ENCODE measurements at places on chromosomes 2 and 18.

GRCh38 chr18:13464432-13465123 lies 246.0 kb downstream of the LDLRAD4 start:
- no peak for DNase-seq

- DNase-seq = no peak
Observed at GRCh38 chr2:199303728-199304177, 154.0 kb downstream of the SATB2 start.

DNA sequence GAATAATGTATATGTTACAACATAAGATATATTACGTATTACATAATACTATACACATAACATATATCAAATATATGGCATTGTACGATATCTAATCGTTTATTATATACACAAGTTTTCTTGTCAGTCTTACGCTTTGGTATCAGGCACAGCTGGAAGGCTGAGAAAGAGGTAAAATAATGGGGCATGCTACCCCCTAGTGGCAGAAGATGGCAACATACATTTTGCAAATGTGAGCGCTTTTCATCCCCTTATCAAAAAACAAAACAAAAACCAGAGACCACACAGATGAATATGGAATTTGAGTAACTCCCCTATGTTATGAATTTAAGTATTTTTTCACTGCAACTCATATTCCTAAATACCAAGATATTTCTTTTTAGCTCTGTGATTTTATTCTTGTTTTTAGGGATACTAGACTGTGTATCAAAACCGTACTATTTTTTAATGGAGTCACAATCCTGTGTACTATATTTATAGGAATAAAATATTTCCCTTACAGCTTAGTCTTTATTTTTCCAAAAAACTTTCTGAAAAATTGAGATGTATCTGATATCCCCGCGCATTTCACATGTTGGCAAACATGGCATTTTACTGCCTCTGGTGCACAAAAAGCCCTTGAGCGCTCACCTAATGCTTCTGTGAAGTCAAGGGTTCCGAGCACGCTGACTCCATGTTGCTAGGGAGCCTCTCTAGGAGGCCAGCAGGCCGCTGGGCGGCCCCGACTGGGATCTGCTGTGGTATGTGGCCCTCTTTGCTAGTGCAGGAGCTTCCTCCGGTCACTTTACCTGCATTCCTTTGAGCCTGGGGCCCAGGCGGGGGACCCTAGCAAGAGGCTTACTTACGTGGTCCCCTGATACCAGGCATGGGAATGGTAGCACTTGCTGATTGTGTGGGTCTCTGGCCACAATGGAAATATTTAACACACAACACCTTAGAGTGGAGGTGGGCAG lies 62.5 kb downstream of the SLC4A3 start:
- DNase-seq = no peak

- no peak for DNase-seq
Observed at GRCh38 chr18:24678626-24679025, 218.2 kb downstream of the HRH4 start.

GRCh38 chr2:220458051-220458450 lies 830.6 kb downstream of the SLC4A3 start:
- DNase-seq = no peak

DNA sequence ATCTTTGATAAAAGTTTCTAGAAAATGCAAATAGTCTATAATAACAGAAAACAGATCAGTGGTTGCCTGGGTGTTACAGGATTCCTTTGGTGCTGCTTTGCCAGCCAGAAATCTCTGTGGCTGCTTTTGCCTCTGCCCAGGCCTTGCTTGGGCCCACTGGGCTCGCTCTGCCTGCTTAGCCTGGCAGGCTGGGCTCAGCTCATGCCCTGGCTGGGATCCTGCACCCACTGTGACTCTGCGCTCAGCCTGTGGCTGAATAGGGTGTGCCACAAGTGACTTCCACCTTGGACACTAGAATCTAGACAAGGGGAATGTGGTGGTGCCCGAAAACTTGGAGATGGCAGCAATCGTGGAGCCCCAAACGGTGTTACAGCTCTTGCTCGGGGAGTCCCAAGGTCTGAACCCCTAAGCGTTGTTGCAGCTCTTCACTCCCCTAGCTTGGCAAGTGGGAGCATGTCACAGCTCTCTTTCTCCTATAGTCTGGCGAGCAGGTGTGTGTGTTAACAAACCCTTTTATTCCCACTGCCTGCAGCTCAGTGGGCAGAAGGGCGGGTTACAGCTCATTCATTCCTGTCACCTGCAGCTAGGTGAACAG lies 50.9 kb downstream of the FBXO48 start:
- no peak for DNase-seq

- no peak for DNase-seq
Observed at GRCh38 chr2:204449977-204450376, 95.3 kb upstream of the PARD3B start.

DNA sequence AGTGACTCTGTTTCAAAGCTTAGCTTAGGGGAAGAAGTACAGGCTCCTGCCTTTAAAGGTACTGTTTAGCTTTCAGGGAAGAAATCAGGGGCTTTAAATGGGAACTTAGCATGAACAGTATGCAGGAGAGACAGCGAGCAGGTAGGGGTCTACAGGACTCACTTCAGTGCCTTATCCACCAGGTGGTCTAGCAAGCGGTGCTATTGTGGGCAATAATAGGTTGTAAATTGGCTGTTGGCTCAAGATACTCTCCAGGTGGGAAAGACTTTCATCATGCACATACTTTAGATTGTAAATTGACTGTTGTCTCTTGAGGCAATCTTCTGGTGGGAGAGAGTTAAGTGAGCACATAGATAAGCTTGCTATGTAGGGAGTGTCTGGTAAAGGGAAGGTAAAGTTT lies 358.6 kb upstream of the DLGAP1 start:
- no peak for DNase-seq
